ENCODE measurements at places on chromosomes 6 and 20. TPM values are rescaled to one million over a fixed set of nuclear protein-coding genes. Genes with fewer than 3 reads are reported as not detected.

The FAM184A gene
- 0.74 TPM for total RNA-seq

The HTR1E gene
- not detected for total RNA-seq

The BTN1A1 gene
- total RNA-seq: not detected

The SLA2 gene
- total RNA-seq: not detected

The POM121L2 gene
- not detected for total RNA-seq

The SAPCD1 gene
- 0.90 TPM for total RNA-seq

The SYTL3 gene
- 10.5 TPM for total RNA-seq

DNA sequence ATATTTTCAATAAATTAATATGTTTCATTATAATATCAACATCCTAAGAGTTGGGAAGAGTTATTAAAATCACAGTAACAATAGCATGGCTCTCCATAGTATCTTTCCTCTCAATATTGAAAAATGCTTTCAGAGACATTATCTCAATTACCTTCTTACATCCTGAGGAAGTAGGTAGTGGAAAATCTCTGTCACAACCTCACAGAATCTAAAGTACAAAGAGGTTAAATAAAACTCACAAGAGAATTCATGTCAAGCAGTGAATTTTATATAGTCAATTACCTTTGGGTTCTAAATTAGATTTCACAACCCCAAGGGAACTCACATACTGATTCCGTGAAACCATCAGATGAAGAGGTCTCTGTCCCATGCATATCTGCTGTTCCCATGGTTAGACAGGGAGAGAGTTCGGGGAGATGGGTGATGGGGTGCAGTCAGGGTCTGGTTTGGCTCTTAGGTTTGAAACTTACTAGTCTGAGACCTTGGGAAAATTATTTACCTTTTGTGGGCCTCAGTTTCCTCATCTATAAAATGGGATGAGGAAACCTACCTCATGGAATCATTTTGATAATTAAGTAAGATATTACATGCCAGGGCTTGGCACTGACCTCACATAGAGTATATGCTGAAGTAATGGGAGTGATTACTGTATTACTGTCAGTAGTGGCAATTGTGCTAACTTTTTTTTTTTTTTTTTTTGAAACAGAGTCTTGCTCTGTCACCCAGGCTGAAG lies 74.0 kb upstream of the SNX9 start:
- DNase-seq: no peak

- no peak for DNase-seq
Observed at GRCh38 chr20:10523443-10523842, 88.3 kb downstream of the SLX4IP start.

DNA sequence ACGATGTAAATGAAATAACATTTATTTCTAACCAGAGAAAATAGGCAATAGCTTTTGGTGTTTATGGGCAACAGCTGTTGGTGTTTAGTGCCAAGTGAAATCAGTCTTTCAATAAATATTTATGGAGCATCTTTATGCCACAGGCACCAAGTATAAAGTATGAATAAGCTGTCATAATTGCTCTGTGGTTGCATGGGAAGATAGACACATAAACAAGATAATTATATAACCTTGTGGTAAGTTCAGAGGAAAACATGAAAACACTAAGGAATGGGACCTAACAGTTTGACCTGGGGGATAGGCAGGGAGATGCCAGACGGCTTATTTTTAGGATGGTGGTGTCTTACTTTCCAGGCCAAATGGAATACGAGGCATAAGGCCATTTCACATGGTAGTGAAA lies 110.9 kb downstream of the GFRAL start:
- DNase-seq: no peak

- no peak for DNase-seq
Observed at GRCh38 chr6:113392551-113393055, 464.5 kb upstream of the MARCKS start.

DNA sequence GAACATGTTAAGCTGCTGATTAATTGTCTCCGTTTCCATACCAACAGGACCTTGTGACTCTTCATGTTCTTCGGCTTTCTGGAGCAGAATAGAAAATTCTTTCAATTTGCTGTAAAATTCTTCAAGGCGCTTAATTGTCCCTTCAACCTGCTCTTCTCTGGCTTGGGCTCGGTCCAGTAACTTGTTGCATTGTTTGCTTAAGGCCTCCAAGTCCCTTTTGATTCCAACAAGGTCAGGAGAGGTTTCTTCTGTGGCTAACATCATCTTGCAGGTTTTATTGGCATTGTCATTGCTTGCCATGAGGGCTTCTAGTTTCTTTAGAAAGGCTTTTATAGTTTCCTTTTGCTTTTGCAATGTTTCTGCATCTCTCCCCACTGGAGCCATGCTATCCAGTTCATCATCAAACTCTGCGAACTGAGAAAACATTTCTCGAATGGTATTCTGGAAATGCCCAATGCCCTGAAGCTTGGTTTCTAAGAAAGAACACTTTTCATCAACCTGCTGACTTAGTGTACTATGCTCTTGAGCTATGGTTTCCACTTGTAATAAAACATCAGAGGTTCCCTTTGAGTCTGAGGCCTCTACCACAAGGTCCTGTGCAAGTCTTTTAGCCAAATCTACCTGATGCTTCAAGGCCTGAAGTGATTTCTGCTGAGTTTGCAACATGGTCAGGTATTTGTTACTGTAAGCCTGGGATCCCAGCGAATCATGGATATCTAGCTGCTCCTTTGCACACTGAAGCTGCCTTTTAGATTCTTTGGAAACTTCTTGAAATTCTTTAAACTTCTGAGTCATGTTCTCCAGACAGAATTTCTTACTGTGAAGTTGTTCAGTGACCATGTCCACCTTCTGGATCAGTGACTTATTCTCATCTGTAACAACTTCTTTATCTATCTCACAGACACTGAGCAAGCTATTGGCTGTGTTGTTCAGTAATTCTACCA lies 90.2 kb downstream of the DST start:
- DNase-seq: peak; percentile 78

- peak; percentile 17 for DNase-seq
Observed at GRCh38 chr20:39268981-39269461, 306.9 kb downstream of the DHX35 start.

DNA sequence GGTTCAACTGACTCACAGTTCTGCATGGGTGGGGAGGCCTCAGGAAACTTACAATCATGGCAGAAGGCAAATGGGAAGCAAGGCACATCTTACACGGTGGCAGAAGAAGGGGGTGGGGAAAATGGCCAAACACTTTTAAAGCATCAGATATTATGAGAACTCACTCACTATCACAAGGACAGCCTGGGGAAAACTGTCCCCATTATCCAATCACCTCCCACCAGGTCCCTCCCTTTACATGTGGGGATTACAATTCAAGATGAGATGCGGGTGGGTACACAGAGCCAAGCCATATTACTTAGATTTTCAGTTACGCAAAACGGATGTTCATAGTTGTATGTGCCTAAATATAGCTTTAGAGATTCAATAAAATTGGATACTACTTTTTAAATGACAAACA lies 25.6 kb downstream of the CYP39A1 start:
- no peak for DNase-seq

DNA sequence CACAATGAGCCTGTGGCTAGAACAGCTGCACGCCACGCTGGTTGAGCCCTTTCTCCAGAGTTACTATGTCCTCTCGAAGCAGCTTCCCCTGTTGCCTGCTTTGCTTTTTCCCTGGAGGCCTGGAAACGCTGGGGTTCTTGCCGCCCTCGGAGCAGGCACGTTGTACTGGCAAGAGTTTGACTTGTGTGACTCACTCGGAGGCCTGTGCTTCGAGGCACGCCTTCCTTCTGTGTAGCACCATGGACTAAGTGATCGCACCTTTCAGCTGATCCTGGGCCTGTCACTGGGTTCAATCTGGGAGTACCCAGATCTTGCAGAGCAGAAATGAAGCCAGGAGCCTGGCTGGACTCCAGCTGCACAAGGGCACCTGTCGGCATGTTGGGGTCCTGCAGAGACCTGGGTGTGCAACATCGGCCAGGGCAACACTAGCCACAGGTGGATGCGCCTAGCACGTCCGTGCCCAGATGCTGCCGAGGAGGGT lies 5.2 kb downstream of the INSM1 start:
- peak; percentile 40 for DNase-seq
